ENCODE measurements at places on chromosomes 5 and 9. TPM values are rescaled to one million over a fixed set of nuclear protein-coding genes. Genes with fewer than 3 reads are reported as not detected.

The TMEM171 gene
- 0.23 TPM for total RNA-seq

The ACER2 gene
- 7.4 TPM for total RNA-seq

The MLANA gene
- not detected for total RNA-seq

The DBH gene
- under 0.01 TPM for total RNA-seq

The PFN3 gene
- not detected for total RNA-seq

The IER5L gene
- 8.5 TPM for total RNA-seq

The WDR38 gene
- 2.1 TPM for total RNA-seq
